ENCODE measurements at places on chromosomes 1 and 21. TPM values are rescaled to one million over a fixed set of nuclear protein-coding genes. Genes with fewer than 3 reads are reported as not detected.

The SMCP gene
- polyA plus RNA-seq, result not detected

GRCh38 chr1:34360574-34360973 is 183.9 kb downstream of the C1orf94 start:
- H3K4me3 ChIP-seq, result no peak overlapping the region
- H3K27ac ChIP-seq, result no peak overlapping the region
- no peaks in the 10 kb centered on the region for H3K36me3 ChIP-seq
- H3K4me1 ChIP-seq, result no peaks in the 10 kb centered on the region
- DNase-seq, result no peak

- H3K4me3 ChIP-seq, result no peak overlapping the region
- H3K4me1 ChIP-seq, result no peaks in the 10 kb centered on the region
- H3K36me3 ChIP-seq, result no peaks in the 10 kb centered on the region
- peak; percentile 7 for DNase-seq
- no peak overlapping the region for H3K27ac ChIP-seq
Measured at GRCh38 chr1:4603295-4604110, 50.9 kb upstream of the AJAP1 start.

GRCh38 chr1:219171192-219171935 is 2.3 kb upstream of the LYPLAL1 start:
- H3K27ac ChIP-seq, result no peak overlapping the region
- H3K27me3 ChIP-seq, result no peaks in the 10 kb centered on the region
- H3K4me1 ChIP-seq, result peaks cover 18% of the 10 kb centered on the region
- no peaks in the 10 kb centered on the region for H3K36me3 ChIP-seq
- no peak for DNase-seq
- H3K4me3 ChIP-seq, result no peak overlapping the region

- DNase-seq, result no peak
- H3K27ac ChIP-seq, result no peak overlapping the region
- H3K4me3 ChIP-seq, result no peak overlapping the region
Measured at GRCh38 chr1:87305151-87305550, 23.5 kb upstream of the LMO4 start.

The FMN2 gene
- polyA plus RNA-seq, result 0.52 TPM

The CAP1 gene
- polyA plus RNA-seq, result 33.7 TPM

The FCRL2 gene
- not detected for polyA plus RNA-seq

DNA sequence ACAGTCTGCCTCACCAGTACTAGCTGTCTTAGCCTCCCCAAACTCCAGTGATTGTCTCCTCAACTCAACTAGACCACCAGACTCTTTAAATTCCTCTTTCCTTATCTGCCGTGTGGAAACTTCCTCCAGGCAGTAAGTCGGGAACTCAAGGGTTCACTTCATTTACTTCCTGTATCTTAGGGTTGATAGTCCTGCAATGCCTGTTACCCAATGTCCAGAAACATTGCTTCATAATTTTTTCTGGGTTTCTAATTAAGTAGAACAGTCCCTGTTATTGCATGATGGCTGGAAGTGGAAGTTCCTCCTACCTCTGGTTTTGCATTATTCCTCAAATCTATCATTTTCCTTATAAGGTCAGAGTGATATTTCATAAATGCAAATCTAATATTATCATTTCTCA is 60.8 kb upstream of the RNF11 start:
- no peaks in the 10 kb centered on the region for H3K36me3 ChIP-seq
- H3K27me3 ChIP-seq, result no peaks in the 10 kb centered on the region
- H3K4me1 ChIP-seq, result no peaks in the 10 kb centered on the region
- H3K27ac ChIP-seq, result no peak overlapping the region

All from psoas muscle (tissue), 8 donors.